Activated T-helper 1 cell treated with anti-CD3 and anti-CD28 coated beads, Interleukin-12 subunit alpha, Interleukin-12 subunit beta, Interleukin-2, Interleukin-4 antibody, amounts not matched to agents 30 ng/mL and 10 ng/mL and 1 ng/mL, durations not matched to agents 14 hours and 24 hours and 36 hours (primary cell): ENCODE measurements at places on chromosomes 5 and 9. TPM values are rescaled to one million over a fixed set of nuclear protein-coding genes. Genes with fewer than 3 reads are reported as not detected.

- no peak overlapping the region for H3K4me3 ChIP-seq
- no peaks in the 10 kb centered on the region for H3K27me3 ChIP-seq
- H3K36me3 ChIP-seq: peaks cover 21% of the 10 kb centered on the region
- H3K27ac ChIP-seq: no peak overlapping the region
- peaks cover 27% of the 10 kb centered on the region for H3K4me1 ChIP-seq
Measured at GRCh38 chr5:34957857-34958690, 28.7 kb downstream of the DNAJC21 start.

- H3K4me3 ChIP-seq: no peak overlapping the region
- H3K27me3 ChIP-seq: peaks cover 2% of the 10 kb centered on the region
- no peak overlapping the region for H3K27ac ChIP-seq
- no peak for DNase-seq
- H3K36me3 ChIP-seq: no peaks in the 10 kb centered on the region
Measured at GRCh38 chr9:112728401-112728800, 10.5 kb upstream of the INIP start.

- no peaks in the 10 kb centered on the region for H3K36me3 ChIP-seq
- H3K27me3 ChIP-seq: peaks cover 13% of the 10 kb centered on the region
- H3K4me1 ChIP-seq: no peaks in the 10 kb centered on the region
Measured at GRCh38 chr5:168234133-168234532, 57.3 kb upstream of the WWC1 start.

DNA sequence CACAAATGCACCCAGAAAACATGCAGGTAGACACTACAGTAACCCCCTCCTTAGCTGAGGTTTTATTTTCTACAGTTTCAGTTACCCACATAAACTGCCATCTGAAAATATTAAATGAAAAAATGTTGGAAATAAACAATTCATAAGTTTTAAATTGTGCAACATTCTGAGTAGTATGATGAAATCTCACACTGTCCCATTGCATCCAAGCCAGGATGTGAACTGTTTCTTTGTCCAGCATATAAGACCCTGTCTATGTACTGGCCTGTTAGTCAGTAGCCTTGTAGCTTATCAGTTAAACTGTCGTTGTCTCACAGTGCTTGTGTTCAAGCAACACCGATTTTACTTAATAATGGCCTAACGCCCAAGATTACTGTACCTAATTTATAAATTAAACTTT, 630.5 kb downstream of the ANXA1 start:
- H3K27ac ChIP-seq: no peak overlapping the region
- no peak overlapping the region for H3K4me3 ChIP-seq
- no peaks in the 10 kb centered on the region for H3K4me1 ChIP-seq

DMRT3 gene
- not detected in 2 replicates for total RNA-seq

DNA sequence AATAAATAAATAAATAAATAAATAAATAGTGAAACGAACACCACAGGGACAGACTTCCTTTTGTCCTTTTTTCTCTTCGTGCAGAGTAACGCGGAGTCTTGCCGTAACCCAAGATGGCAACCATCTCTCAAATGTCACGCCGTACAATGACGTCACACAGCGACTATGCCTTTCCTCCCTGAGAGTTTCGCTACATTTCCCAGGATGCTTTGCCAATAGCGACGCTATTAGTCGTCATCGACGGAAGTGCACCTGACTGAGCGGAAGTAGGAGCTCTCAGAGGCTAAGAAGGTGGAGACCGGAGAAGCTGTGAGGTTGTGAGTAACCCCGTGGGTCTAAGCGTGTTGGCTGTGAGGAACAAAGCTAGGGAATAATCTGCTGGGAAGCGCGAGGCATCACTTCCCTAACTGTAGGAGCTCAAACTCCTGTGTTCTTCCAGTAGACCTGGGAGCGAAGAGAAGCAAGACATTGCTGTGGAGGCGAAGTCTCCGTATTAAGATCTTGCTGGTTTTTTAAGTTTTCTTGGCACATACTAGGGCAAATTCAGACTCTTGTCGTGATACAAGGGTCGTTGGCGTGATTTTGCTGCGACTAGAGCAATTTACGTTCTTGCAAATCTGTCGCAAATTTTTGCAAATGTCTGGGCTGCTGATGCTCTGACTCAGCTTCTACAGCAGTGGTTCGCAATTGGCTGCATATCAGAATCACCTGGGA, at the start of gene TTC1:
TSS of gene TTC1 (plus strand) at position 263 of the 714 bp plus-strand sequence. CDS start 1,390 bp downstream, outside the sequence.
- peaks cover 19% of the 10 kb centered on the region for H3K36me3 ChIP-seq
- H3K4me1 ChIP-seq: peaks cover 29% of the 10 kb centered on the region
- H3K27me3 ChIP-seq: peaks cover 4% of the 10 kb centered on the region
- DNase-seq: peak; percentile 90
